ENCODE measurements at places on chromosomes 13 and 19.
A peak's percentile ranks its signal among the peaks of the same experiment; 100 is the strongest.

GRCh38 chr19:55251341-55252081 is 7.3 kb downstream of the PPP6R1 start:
- DNase-seq = peak; percentile 33

GRCh38 chr19:39170386-39171231 is 26.2 kb upstream of the NCCRP1 start:
- no peak for DNase-seq

- DNase-seq = no peak
Observed at GRCh38 chr19:3862826-3863500, 5.9 kb downstream of the ZFR2 start.

- no peak for DNase-seq
Observed at GRCh38 chr19:27672309-27673047, 1540.5 kb downstream of the UQCRFS1 start.

GRCh38 chr19:52590728-52591127 is 20.6 kb downstream of the ZNF701 start:
- no peak for DNase-seq

DNA sequence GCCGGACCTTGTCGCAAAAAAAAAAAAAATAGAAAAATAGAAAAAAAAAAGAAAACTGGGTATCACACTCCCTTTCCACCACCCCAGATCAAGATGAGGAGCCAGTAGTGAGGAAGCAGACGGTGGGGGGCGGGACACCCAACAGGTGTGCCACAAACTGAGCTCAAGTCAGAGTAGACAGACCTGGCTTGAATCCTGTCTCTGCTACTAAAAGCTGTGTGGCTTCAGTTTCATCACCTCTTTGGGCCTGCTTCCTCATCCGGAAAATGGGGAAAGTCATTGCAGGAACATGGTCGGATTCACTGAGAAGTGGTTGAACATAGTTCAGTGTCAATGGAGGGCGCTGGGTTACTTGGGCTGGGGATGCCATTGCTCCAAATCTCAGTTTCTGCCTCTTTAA is 2.9 kb downstream of the HIF3A start:
- no peak for DNase-seq

DNA sequence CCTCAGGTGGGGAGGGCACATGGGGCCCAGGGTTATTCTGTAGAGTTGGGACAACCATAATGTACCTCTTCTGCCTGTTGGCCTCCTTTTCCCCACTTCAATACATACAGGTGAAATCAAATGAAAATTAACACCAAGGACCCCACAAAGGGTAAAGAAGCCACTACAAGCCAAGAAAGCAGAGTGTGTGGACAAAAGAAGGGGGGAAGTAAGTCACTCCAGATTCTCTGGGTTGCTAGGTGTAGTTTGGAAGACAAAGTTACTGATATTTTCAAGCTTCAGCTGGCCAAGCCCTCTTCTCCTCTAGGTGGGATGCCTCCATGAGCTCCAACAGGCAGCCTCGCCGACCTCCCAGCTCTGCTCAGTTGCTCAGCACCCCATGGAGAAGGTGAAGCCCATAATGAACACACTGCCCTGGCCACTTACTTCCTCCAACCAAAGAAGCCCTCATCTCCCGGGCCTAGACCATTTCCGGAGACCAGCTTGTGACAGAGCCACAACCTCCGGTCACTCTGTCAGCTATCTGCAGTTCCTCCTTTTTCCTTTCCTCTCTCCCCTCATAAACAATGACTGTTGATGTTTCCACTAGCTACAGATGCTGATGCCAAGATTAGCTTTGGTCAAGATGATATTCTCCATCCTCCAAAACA is 66.8 kb upstream of the MED4 start:
- DNase-seq = no peak

GRCh38 chr13:21420706-21421105 is 38.4 kb downstream of the ZDHHC20 start:
- DNase-seq = no peak

DNA sequence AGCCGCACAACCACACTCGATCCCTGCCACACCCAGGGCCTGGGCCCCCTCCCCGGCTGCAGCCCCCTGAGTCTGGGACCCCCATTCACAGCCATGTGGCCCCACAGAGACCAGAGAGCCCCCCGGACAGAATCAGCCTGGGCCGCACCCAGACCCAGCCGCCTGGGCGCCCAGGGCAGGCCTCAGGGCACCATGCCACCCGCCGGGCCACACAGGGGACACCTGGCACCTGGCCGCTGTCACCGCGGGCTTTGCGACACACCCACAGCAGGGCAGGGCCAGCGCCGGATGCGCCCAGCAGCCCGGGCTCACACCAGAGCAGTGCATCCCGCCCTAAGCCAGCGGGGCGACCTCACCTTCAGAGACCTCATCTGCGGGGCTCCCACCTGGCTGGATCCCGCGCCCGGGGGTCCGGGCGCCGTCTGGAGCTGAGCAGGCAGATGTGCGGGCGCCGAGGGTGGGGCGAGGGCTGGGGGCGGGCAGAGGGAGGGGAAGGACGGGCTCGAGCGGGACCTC is 443 bp downstream of the TBXA2R start:
- DNase-seq = no peak

- DNase-seq = no peak
Observed at GRCh38 chr13:51778392-51778791, 25.6 kb downstream of the DHRS12 start.

- DNase-seq = no peak
Observed at GRCh38 chr19:425056-425455, 16.1 kb upstream of the C2CD4C start.

DNA sequence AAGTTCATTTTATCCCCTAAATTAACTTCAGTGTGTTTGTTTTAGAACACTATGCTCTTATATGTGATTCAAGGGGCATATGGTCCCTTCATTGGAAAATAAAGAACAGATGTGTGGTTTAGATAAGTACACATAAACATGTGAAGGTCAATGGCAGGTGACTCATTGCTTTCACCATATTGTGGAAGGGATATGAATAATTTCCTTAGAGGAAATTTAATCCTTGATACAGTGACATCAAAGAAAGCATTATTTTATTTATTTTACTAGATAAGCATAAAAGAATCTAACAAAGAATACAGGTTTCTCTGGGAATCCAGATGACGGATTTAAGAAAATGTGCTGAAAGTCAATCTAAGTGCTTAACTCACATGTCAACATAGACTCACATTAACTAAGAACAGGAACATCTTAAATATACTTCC is 373.5 kb downstream of the KCTD12 start:
- DNase-seq = no peak

- no peak for DNase-seq
Observed at GRCh38 chr19:56885173-56885985, 44.9 kb upstream of the PEG3 start.

DNA sequence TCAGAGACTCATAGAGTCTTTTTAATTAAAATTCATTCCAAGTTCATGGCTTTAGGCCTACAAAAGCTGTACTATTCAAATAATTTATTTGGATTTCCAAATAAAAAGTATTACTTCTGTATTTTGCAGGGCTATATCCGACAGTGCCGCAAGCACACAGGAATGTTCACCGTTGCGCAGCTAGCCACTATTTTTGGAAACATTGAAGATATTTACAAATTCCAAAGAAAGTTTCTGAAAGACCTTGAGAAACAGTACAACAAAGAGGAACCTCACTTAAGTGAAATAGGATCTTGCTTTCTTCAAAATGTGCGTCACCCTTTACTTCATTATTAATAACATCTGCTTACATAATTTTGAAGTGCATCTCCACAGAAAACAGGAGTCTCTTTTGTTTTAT is 20.5 kb upstream of the C1QTNF9 start:
- no peak for DNase-seq

DNA sequence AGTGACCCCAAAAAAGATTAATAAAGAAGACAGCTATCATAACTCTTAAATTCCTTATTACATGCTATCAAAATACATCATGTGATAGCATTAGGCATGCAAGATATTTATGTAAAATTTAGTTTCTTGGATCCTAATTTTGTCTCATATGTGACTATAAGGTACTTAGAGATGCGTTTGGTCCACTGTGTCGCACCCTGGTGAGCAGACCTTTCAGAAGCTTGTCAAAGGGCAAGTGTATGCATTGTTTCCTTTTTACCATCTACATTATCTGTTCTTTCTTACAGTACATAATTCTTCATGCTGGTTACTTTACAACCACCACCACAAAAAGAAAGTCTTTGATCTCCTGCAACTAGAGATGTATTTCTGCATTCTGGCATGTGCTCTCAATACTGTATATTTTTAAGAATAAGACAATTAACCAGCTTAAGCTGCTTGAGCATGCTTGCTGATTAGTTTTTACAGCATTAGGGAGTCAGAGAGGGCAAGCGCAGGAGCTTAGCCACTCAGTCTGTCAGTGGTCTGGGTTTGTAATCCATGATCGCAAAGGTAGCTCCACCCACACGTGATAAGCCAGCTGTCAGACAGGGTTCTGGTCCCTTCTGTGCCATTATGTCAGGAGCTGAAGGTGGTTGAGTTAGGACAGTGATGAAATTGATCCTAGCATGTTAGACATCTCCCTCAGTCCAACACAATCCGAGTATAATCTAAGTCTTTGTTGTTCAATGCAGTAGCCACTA is 500.9 kb downstream of the MYO16 start:
- DNase-seq = no peak

- no peak for DNase-seq
Observed at GRCh38 chr13:28576067-28576466, 81.1 kb upstream of the FLT1 start.

DNA sequence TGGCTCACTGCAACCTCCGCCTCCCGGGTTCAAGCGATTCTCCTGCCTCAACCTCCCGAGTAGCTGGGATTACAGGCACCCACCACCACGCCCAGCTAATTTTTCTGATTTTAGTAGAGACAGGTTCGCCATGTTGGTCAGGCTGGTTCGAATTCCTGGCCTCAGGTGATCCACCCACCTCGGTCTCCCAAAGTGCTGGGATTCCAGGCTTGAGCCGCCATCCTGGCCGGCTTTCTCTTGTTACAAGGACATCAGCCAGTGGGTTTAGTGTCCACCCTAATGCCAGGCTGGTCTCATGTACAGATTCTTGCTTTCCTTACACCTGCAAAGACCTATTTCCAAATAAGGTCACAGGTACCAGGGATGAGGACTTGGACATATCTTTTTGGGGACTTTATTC is 6.8 kb downstream of the PIK3R2 start:
- DNase-seq = no peak

DNA sequence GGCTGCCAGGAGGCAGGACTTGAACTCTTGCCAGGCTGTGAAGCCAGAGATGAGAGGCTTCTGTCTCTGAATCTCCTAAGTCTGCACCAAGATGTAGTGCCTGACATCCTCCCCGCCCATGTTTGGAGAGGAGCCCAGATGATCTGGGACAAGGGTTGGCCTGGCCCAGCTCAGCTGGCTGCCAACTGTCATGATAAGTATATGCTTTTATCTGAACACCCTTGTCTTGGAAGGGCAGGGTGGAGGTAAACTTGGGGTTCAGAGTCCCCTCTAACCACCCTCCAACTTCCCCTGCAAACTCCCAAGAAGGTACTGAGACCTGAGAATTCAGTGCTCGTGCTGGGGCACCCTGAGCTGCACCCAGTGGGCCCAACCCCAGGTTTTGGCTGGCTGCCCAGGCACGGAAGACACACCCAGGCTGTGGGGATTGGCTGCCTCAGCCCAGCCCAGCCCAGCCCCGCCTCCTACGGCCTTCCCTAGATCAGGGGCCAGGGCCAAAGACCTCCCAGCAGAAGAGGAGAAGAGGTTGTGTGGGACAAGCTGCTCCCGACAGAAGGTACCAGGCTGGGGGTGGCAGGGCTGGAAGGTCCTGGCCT is at the start of gene CYP4F12:
TSS of gene CYP4F12 (plus strand) at position 508 of the 596 bp plus-strand sequence. CDS start 443 bp downstream, outside the sequence.
- DNase-seq = peak; percentile 6

GRCh38 chr13:64339373-64340063 is 2890.6 kb downstream of the PCDH9 start:
- DNase-seq = no peak

- no peak for DNase-seq
Observed at GRCh38 chr13:30037306-30037705, 186.9 kb upstream of the UBL3 start.

- no peak for DNase-seq
Observed at GRCh38 chr19:1258707-1259205, 10.4 kb downstream of the MIDN start.

DNA sequence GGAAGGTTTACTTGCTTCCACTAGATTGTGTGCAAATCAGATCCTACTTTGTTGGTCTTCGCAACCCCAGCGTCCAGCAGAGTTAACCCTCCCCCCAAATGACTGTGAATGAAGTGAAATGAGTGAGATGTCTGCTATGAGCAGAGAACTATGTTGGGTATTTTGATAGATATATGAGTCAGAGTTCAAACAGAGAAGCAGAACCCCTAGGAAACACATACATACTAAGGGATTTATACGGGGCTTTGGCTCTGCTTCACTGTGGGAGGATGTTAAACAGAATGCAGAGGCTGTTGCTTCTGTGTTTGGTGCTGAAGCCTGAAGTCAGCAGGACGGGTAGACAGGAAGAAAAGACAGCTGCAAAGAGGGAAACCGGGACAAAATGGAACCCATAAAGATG is 197.0 kb downstream of the MZT1 start:
- no peak for DNase-seq

- DNase-seq = no peak
Observed at GRCh38 chr19:11020423-11020822, 59.6 kb downstream of the SMARCA4 start.

DNA sequence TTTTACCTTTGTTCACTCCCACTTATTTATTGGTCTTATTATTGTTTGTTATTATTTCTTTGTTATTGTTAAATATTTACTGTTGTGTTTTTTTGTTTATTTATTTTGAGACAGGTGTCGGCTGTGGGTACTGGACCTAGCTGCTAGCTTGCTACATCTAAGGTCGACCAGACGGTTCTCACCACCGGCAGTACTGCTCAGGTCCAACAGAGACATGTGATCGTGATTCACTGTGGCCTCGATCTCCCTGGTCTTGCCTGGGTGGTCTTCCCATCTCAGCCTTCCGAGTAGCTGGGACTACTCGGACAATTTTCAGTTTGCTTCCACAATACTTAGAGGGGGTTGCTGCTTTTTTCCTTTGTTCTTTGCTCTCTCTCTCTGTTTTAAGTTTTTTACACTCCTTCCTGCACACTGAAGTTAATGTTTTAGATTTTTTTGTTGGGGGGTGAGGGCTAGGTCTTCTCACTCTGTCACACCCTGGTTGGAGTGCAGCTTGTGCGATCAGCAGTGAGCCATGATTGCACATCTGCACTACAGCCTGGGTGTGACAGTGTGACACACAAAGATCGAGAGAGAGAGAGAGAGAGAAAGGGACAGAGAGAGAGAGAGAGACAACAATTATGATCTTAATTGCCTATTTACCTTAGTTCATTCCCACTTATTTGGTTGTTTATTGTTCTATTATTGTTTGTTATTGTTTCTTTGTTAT is 1432.4 kb downstream of the UQCRFS1 start:
- DNase-seq = no peak

- no peak for DNase-seq
Observed at GRCh38 chr19:12720851-12721655, 2.7 kb downstream of the TNPO2 start.

All from stimulated activated naive CD4-positive, alpha-beta T cell treated with Interleukin-2 at 50 U/mL for 16 hours (primary cell).